ENCODE measurements at places on chromosomes 2 and 18. TPM values are rescaled to one million over a fixed set of nuclear protein-coding genes. Genes with fewer than 3 reads are reported as not detected.

GRCh38 chr18:65788373-65788772 lies 37.6 kb downstream of the CDH7 start:
- DNase-seq = no peak

ATOH8 gene
- 1.0 TPM for total RNA-seq

NT5DC4 gene
- total RNA-seq = not detected

DNA sequence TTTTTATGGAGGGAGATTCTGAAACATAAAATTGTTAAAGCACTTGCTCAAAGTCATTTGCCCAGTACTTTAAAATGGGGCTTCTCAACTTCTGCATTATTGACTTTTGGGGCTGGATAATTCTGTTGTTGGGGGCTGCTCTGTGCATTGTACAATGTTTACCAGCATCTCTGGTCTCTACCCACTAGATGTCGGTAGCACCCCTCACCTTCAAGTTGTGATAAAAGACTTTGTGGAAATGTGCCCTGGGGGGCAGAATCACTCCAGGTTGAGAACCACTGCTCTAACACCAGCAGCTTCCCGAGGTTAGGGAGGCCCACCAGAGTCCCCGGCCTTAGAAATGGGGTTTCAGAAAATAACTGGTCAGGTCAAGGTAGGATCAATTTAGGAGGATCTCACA lies 26.8 kb upstream of the CUL3 start:
- no peak for DNase-seq

FSHR gene
- total RNA-seq = not detected

GLI2 gene
- 4.8 TPM for total RNA-seq

C2orf66 gene
- total RNA-seq = not detected

- DNase-seq = no peak
Measured at GRCh38 chr2:222993920-222994650, 57.9 kb upstream of the KCNE4 start.

DNA sequence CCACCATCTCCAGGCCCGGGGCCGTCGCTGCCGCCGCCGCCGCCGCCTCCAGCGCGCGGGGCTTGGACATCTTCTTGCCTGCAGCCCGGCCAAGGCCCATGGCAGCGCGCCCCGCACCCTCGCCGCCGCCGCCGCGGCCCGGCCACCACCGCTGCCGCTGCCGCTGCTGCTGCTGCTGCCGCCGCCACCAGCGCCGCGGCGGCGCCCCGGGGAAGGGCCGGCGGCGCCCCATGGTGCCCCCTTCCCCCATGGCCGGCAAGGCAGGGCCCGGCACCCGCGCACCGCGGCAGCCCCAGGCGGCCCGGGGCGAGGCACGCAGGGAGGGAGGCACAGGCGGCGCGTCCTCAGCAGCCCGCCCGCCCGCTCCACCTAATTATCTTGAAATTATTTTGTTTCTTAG lies 3057.4 kb downstream of the RPIA start:
- no peak for DNase-seq

- DNase-seq = peak; percentile 70
Measured at GRCh38 chr2:157692768-157693167, 64.1 kb upstream of the ACVR1C start.

DNA sequence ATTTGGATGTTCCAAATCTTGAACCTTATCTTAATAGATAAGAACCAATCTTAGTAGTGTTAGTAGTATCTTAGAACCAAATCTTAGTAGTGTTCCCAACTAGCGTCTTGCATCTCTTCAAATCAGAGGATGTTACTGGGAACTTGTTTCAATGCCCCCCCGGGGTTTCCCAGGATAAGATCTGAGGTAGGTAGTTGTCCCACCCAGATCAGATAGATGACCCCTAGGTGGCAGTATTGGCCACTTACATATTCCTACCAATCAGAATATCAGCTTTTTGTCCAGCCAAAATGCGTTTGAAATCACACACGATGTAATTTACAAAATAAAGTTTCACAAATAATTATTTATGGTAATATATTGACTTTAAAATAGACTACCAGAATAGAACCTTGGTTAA lies 314.8 kb downstream of the MBD2 start:
- DNase-seq = no peak

KCNK3 gene
- 15.3 TPM for total RNA-seq

DNA sequence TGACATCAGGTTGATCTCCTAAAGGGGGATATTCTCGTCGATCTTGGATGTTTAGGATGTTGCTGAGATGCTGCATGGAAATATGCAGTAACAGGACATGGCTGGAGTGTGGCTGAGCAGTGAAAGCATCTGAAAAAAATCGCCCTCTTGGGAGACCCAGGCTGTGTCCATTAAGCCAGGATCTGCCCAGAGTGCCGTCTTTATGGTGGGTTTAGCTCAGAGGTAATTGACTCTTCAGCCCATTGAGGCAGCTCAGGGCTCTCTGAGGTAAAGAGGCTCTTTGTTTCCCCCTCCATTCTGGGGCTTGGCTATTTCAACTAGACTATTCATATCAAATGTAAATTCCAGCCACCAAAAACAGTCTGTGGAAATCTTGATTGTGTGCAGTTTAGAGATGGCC lies 26.5 kb downstream of the OSBPL6 start:
- DNase-seq = no peak

- DNase-seq = no peak
Measured at GRCh38 chr2:102473631-102474030, 605 bp downstream of the SLC9A4 start.

DNA sequence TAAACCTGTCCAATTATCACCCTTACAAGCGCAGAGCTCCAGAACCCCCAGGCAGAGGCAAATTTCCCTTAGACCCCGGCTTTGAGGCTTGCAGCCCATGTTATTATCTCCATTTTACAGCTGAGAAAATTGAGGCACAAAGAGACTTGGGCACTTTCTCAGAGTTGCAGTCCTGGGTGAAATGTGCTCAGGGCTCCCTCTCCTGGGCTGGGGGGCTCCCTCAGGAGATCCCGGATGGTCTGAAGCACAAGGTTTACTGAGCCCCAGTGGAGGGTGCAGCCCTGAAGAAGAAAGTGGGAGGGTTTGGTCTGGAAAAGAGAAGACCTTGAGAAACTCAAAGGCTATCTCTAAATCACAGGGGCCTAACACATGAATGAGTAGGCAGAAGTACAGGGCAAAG lies 156.6 kb downstream of the CYRIA start:
- DNase-seq = no peak

GRCh38 chr2:28981620-28982376 lies 700 bp downstream of the TOGARAM2 start:
- no peak for DNase-seq

GRCh38 chr18:27223526-27224291 lies 38.6 kb upstream of the CHST9 start:
- no peak for DNase-seq

DNA sequence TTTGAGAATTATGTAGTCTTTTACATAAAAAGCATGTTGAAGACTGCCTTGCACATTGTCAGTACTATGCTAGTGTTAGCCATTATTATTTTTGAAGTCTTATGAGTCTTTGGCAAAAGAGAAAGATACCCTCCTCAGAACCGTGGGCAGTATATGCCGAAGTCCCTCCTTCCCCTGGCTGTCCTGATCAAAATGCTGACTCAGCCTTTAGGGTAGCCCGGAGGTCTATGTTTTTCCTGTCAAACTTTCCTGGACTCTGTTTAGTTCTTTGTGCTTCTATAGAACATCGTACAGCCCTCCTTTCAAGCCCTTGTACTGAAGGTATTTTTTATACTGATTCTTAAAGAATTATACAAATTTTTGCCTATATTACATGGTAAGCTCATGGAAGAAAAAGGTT lies 264.7 kb upstream of the ATP5MC3 start:
- no peak for DNase-seq

GRCh38 chr2:190093793-190094192 lies 31.3 kb upstream of the MSTN start:
- DNase-seq = no peak

- no peak for DNase-seq
Measured at GRCh38 chr2:68997401-68997800, 15.6 kb upstream of the ANTXR1 start.

SKA1 gene
- total RNA-seq = 4.1 TPM

AKAIN1 gene
- not detected for total RNA-seq

GRCh38 chr2:10316336-10316735 lies 13.6 kb downstream of the HPCAL1 start:
- no peak for DNase-seq

- no peak for DNase-seq
Measured at GRCh38 chr2:17059458-17059857, 393.8 kb upstream of the CYRIA start.

CCDC74A gene
- 24.2 TPM for total RNA-seq

DNA sequence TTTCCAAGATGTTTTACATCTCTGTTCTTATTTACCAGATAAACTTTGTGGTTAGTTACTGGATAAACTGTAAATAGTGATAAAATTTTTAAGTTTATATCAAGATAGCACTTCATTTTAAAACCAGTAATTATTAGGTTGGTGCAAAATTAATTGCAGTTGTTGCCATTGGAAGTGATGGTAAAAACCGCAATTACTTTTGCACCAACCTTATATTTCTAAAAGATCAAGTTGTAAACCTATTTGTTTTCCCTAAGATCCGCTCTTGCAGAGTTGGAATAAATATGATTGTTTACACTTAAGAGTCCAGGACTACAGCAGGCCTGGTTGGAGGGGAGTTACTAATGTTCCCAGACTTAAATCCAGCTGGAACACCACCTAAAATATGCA lies 479 bp upstream of the AOX1 start:
- no peak for DNase-seq

DNA sequence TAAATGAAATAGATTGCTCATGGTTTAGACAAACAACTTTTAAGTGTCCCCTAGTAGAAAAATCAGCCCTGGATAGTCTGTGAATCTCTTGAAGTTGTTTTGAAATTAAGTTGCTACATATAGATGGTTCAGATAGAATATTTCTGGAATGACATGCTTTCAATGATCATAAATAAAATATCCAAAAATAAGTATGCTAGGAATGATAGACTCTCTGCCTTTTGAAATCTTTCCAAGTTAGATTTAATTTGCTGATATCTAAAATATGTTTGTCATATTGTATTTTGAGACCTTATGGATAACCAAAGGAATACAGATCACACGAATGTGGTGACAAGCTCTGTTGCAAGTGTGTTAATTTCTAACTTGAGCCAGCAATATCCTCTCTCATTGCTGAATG lies 488.7 kb downstream of the THSD7B start:
- DNase-seq = no peak

PDK1 gene
- total RNA-seq = 11.8 TPM

- no peak for DNase-seq
Measured at GRCh38 chr18:26526128-26526965, 22.0 kb downstream of the KCTD1 start.

SRD5A2 gene
- 0.17 TPM for total RNA-seq

ATP8B1 gene
- total RNA-seq = 13.1 TPM

PRSS56 gene
- not detected for total RNA-seq

GRCh38 chr2:64685430-64685829 lies 31.7 kb upstream of the SERTAD2 start:
- DNase-seq = no peak

CHRND gene
- not detected for total RNA-seq

GRCh38 chr2:144596073-144596871 lies 76.4 kb upstream of the ZEB2 start:
- DNase-seq = peak; percentile 4

DNA sequence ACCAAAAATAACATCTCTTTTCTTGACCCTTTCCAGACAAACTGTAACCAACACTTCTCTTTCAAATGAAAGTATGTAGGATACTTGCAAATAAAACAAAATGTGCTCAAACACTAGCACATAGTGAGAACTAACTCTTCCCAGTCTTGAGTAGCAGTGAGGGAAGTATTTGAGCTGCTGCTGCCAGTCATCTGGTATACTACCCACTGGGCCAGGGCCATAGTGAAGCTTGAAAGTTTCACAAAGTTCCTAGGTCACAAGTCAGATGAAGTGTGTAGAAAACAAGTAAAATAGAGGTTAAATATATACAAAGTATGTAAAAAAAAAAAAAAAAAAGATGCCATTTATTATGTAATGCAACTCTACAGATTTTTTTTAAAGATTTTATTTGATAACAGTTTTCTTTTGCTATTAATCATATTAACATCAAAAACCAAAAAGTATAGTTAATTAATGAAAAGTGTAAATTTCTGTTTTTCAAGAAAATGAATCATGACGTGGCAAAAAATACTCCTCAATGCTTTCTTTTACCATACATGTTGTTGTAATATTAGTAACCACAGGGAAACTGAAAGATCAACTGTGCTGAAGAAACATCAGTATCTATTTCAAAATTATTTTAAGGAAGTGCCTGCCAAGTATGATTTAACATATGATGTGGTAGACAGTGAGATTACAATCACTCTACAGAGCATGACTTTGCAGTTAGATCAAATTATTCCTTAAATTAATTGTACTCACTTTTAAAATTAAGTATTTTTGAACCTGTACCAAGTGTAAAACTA lies 21.6 kb upstream of the TRIB2 start:
- no peak for DNase-seq

DNA sequence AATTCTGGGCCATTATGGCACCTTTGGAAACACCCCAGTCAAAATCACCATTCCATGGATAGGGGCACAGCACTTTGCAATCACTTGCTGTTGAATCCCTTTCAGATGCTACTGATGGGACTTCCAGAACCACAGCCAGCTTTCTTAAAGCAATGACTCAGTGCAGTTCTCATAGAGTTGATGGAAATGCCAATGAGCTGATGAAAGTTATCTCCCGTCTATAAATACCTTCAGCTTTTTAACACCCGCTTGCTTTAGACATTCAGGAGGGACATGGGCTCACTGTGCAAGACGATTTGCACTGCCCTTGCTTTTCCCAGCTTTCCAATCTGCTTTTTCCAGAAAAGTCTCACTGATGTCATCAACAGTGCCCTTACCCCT lies 66.7 kb upstream of the RPL31 start:
- DNase-seq = no peak

DNA sequence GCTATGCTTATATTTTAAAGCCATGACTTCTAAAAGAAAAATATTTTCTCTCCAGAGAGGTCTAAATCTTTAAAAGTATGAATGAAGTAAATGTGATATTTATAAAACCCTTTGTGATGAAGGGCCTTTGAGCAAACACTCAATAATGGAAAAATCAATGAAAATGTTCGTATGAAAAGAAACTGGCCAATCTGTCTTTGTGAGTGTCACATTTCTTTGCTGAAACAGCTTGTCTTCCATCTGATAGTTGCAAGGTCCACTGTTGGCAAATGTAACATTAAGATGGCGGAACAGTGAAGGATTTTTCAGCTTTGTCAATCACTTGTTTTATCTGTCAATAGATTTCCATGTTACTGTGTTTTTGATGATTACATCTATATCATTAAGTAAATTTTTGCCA lies 162.9 kb upstream of the GATA6 start:
- DNase-seq = no peak

DNA sequence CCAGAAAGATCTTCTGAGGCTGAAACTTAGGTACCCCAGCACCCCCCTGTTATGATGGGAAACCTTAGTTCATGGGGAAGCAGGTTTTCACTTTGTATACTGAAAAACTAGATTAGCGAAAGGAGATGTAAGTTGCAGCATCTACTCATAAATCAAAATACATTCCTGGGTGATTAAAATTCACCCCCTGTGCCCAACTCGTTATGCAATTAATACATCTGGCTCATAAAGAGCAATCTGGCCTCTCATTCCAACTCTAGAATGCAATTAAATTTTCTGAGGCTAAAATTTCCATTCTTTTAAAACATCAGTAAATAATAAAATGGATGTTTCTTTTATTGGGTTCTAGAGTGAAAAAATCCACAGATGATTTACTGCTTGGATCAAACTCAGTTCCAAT lies 110.9 kb upstream of the BZW1 start:
- DNase-seq = no peak

Measured in kidney epithelial cell (primary cell).